Tibial artery (tissue), 4 donors: ENCODE measurements at places on chromosomes 1 and 21.

- no peak for DNase-seq
Observed at GRCh38 chr1:175579956-175580750, 163.2 kb downstream of the TNR start.

DNA sequence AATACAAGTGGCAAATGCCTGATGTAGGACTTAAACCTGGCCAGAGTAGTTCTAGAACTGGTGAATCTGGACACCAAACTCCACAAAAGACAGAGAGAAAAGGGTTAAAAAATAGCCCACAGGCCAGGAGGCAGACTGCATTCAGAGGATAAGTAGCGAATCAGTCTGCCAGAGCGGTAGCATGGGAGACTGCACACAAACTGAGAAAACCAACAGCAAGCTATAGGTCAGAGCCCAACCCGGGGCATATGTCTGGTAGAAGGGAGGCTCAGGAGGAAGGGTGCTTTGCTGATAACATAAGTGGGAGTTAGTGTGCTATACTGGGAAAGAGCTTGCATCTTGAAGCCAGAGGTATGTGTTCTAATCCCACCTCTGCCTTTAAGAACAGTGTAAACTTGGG, 4.0 kb downstream of the LRRC53 start:
- no peak for DNase-seq

DNA sequence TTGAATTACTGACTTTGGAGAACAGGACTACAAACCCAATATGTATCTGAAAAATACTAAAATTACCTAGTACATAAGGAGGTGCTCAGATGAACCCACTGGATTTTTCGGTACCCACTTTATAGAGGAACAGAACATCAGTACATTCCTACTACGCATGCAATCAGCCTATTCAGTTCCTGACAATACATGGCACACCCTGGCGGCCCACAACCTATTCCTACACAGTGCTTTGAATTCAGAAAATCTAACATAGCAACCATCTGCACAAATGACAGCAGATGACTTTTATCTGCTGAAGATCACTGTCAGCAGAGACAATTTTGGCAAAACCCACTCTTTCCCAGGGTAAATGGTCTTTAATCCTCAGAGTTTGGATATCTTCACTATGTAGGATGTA, 257.1 kb upstream of the GREM2 start:
- DNase-seq, result no peak

DNA sequence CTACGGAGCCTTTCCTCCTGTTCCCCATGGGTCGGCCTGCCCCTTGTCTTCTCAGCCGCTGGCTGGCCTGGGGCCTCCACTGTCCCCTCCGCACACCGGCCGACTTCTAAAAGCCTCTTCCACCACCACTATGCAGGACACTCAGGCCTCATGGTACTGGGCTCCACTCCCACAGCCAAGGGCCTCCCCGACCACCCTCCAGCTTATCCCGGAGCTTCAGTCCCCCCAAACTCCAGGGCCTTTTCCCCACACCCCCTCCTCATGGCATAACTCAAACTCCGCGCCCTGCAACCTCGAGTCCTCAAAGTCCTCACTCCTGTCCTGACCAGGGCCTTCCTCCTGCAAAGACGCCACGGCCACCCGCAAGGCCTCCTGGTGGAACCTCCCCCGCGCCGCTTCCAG, 2.0 kb downstream of the LRRC41 start:
- DNase-seq, result no peak

GRCh38 chr1:174839211-174839610, 160.5 kb upstream of the CACYBP start:
- no peak for DNase-seq

DNA sequence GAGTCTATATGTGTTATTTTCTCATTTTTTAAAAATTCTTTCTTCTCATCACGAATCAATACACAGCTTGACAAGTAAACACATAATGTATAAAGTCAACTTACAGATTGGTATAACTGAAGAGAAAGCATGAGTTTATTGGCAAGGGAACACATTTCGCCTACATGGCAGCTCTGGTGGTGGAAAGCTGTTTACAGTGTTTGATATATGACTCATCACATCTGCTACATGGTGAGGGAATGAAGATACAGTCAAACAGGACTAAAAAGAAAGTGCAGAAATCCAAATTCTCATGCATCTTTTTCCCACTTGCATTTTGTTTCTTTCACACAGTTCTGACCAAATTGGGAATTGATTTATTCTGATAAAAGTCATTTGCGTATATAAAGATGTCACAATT, 122.2 kb upstream of the ADGRL4 start:
- DNase-seq, result no peak

DNA sequence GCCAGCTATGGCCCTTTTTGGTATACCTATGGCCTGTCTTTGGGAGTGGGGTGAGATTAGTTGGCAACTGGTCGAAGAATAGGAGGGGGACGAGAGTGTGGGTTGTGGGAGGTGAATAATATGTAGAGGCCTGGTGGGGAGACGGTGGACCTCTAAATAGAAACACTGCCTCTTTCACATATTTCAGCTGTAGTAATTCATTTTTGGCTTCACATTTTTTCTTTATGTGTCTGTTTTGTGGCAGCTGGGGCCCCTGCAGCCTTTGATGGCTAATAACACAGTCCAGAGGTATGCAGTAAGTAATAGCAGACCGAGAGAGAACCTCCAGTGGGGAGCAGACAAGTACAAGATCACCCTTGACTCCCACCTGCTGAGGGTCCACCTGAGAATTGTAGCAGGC, 75.9 kb downstream of the HLX start:
- DNase-seq, result no peak

- DNase-seq, result peak; percentile 47
Observed at GRCh38 chr1:183205196-183205781, 19.2 kb downstream of the LAMC2 start.

DNA sequence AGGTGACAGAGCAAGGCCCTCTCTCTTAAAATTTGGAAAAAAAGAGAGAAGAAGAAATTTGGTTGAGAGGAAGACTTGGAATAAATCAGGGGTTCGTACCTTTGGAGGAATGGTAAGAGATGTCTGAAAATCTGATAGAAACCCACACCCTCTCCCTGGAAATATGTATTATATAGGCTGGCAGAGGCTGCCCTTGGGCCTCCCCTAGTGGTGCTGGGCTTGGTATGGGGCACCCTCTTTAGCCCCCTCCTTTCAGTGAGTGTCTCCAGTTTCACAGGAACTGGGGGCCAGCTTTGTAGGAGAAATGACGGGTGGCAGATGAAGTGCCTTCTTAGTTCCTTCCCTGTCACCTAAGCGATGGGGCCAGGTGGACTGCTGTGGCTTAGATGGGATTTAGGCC, 82.9 kb upstream of the SLC2A1 start:
- no peak for DNase-seq

- DNase-seq, result peak; percentile 57
Observed at GRCh38 chr1:117928881-117929342, 509 bp downstream of the GDAP2 start.

- no peak for DNase-seq
Observed at GRCh38 chr1:10709646-10710045, 86.8 kb downstream of the CASZ1 start.

DNA sequence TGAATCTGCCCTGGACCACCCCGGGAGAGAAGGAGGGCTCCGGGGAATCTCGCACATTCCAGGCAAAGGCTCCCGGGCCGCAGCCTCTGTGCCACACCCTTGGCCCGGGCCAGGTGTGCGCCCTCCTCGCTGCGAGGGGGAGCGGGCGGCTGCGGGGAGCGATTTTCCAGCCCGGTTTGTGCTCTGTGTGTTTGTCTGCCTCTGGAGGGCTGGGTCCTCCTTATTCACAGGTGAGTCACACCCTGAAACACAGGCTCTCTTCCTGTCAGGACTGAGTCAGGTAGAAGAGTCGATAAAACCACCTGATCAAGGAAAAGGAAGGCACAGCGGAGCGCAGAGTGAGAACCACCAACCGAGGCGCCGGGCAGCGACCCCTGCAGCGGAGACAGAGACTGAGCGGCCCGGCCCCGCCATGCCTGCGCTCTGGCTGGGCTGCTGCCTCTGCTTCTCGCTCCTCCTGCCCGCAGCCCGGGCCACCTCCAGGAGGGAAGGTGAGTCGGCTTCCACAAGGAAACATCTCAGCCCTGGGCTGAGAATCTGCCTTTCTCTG, at the start of gene LAMC2:
LAMC2 (plus strand) TSS at position 324 of the 550 bp plus-strand sequence; CDS start at position 413, 89 bp downstream.
- no peak for DNase-seq

DNA sequence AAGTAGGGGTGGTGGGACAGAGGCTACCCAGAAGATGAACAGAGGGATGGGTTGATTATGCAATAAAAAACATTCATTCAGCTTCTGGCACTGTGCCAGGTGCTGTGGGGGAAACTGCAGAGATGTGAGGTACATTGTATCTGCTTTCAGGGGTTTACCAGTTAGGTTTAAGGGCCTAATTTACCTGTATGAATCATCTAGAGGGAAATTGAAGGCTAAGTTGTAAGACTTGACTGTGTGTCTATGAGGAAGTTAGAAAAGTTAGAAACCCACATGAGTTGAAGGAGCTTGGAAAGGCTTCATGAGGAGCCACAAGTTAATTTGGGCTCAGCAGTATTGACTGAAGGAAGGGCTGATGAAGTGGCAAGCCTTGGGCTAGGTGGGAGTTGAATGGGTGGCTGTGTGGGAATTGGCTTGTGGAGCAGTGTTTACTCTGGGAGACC, 36.7 kb upstream of the APOBEC4 start:
- DNase-seq, result no peak

GRCh38 chr1:207244409-207244801, 77.1 kb upstream of the CD55 start:
- no peak for DNase-seq

- DNase-seq, result peak; percentile 76
Observed at GRCh38 chr1:235093013-235093695, 35.5 kb downstream of the TOMM20 start.

GRCh38 chr1:164667600-164667999, 108.6 kb downstream of the PBX1 start:
- no peak for DNase-seq

GRCh38 chr1:92482665-92483609, 3.8 kb downstream of the GFI1 start:
- no peak for DNase-seq

GRCh38 chr1:15249081-15249480, 2.1 kb downstream of the FHAD1 start:
- no peak for DNase-seq

GRCh38 chr1:4464478-4464877, 189.9 kb upstream of the AJAP1 start:
- no peak for DNase-seq

DNA sequence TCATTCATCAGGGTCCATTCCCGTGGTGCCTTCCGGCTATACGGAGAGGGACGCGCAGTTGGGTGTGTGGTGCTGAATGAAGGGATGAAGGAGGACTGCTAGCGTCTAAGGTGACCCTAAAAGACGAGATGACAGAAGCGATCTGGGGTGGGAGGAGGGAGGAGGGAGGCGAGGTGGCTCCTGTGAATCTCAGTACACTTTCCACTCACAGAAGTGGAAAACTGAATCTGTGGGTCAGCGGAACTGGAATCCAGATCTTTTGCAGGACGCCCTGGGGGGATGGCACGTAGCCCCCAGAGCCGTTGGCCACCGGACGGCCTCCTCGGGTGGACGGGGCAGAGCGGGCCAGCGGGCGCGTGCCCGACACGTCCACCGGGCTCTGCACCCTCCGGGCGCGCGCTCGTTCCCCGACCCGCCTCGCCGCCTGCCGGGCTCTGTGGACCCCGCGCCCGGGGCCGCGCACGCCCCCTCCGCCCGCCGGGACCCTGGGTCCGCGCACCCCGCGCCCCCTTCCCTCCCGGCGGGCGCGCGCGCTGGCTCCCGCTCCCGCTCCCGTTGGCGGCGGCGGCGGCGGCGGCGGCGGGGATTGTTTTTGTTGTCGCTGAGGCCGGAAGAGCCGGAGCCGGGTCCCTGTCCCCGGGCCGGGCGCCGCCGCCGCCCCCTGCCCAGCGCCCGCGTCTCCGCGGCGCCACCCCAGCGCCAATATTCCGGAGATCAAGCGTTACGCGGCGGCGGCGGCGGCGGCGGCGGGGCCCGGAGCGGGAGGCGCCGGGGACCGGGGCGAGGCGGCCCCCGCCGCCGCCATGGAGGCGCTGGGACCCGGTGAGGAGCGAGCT, at the start of gene AGO4:
AGO4 (plus strand) TSS at position 403 of the 836 bp plus-strand sequence; CDS start at position 804, 401 bp downstream.
- peak; percentile 45 for DNase-seq

DNA sequence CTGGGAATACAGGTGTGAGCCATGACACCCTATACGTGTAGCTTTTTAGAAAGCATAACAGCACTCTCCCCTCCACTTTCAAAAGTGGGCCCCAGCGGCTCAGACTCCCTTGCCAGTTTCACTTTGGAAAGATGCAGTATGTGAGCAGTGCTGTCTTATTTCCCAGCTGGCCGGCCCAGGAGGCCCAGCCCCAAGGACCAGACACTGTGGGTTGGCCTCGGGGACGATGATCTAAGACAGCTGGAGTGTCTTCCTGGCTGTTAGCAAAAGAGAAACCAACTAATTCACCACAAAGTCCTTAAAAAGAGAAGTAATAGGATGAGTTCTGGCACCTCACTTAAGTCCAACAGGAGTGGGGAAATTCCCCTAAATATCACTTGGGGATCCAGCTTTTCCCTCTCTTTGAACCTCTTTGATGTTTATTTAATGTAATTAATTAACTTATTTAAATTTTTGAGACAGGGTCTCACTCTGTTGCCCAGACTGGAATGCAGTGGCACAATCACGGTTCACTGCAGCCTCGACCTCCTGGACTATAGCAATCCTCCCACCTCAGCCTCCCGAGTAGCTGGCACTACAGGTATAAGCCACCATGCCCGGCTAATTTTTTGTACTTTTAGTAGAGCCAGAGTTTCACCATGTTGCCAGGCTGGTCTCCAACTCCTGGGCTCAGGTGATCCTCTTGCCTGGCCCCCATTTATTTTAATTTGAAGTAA, 17.6 kb upstream of the CLIC4 start:
- DNase-seq, result peak; percentile 78

DNA sequence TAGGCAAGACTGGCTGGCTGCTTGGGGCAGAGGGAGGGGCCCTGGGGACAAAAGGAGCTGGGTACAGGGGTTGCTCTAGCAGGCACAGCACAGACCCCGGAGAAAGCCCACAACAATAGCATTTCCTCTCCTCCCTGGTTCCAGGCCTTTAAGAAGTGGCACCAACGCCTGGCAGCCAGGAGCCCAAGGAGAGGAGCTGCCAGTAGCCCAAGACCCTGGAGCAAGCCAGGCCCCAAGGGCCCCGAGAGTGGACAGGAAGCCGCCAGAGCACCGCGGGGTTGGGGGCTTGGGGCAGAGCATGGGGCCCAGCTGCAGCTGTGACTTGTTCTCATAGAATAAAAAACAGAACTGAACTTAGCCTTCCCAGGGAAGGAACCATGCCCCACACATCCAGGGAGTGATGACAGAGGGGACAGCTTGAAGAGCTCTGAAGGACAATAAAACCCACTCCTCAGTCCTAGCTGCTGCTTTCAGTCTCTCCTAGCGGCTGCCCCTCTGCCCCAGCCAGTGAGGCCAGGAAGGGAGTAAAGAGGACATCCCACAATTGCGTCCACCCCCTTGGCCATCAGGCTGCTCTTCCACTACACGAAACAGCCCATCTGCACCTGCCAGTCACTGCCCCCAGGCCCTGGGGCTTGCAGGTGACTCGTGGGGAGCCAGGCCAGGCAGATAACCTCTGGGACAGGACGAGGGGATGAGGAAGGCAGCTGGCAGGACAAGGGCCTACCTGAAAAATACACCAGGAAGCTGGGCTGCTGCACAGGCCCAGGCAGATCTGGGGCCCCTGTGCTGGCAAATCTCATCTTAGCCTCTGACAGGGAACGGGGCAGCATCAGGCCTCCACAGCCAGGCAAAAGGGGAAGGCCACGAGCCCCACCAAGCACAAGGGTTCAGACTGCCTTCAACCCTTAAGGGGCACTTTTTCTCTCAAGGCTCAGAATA, 16.4 kb downstream of the MTHFR start:
- no peak for DNase-seq

GRCh38 chr1:9265968-9266367, 26.7 kb upstream of the SPSB1 start:
- no peak for DNase-seq
